ENCODE measurements at places on chromosomes 2 and 18.

GRCh38 chr2:100321866-100322820 is at the start of gene LONRF2:
Gene LONRF2 (minus strand): TSS chr2:100322501. CDS start chr2:100322093, 408 bp downstream.
- no peak for DNase-seq

DNA sequence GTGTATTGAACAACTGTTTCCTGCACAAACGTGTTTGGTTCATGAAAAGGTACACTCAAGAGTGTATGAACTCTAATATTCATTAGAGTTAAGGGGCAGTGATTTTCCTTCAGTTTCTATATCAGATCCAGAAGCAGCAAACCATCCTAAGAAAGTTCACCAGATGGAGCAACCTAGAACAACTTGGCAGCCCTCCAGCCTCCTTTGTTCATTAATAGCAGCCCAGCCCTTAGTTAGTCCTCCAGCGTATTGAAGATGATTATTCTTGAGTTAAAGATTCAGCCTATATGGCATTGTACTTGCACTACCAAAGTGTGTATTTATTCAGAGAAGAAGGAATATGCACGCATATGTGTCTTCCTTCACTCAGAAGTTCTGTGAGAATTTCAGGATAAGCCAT is 365.5 kb downstream of the SETBP1 start:
- no peak for DNase-seq

- no peak for DNase-seq
Measured at GRCh38 chr2:189179570-189179950, at the start of gene COL5A2. Gene COL5A2 (minus strand): TSS chr2:189179761. CDS start chr2:189179604, 157 bp downstream.

DNA sequence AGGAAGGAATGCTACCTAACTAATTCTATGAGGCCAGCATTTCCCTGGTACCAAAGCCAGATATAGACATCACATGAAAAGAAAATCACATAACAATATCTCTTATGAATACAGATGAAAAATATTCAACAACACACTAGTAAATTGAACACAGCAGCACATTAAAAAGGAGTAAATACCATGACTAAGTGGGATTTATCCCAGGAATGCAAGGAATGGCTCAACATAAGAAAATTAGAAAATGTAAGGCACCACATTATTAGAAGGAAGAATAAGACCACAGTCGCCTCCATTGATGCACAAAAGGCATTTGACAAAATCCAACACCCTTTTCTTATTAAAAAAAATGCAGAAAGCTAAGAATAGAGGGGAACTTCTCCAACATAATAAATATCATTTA is 133.9 kb downstream of the TTC32 start:
- DNase-seq, result no peak

DNA sequence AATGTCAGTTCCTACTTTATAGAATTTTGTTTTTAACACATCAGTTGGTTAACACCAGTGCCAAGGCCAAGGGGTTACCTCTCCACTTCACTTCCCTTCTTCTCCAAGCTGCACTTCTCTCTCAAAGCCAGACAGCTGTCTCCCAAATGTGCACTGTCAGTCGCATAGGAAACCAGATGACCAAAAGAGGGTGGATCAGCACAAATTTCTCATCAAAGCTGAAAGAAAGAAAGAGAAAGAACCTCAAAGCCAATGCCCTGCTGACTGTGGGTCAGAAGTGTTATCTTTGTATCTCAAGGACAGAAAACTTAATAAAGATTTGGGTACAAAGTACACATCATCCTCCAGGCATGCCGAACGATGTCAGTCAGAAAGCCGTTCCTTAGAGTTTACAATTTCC is 32.2 kb downstream of the SPATS2L start:
- DNase-seq, result no peak

- DNase-seq, result no peak
Measured at GRCh38 chr2:61733563-61733962, 120.3 kb downstream of the FAM161A start.

DNA sequence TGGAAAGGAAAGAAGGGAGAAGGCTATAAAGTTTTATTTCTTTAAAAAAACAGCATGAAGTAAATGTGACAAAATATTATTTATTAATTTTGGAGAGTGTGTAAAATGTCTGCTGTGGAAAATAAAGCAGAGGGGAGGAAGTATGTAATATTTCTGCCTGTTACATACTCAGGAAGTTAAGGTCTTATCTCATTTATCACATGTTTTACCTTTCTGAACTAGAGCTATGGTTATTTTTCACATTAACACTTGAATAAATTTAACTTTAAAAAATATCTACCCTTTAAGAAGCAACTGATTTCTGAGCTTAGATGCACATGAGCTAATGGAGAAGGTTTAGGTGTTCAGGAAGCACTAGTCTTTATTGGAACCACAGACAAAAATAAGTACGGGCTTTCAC is 148.3 kb downstream of the GRB14 start:
- no peak for DNase-seq

DNA sequence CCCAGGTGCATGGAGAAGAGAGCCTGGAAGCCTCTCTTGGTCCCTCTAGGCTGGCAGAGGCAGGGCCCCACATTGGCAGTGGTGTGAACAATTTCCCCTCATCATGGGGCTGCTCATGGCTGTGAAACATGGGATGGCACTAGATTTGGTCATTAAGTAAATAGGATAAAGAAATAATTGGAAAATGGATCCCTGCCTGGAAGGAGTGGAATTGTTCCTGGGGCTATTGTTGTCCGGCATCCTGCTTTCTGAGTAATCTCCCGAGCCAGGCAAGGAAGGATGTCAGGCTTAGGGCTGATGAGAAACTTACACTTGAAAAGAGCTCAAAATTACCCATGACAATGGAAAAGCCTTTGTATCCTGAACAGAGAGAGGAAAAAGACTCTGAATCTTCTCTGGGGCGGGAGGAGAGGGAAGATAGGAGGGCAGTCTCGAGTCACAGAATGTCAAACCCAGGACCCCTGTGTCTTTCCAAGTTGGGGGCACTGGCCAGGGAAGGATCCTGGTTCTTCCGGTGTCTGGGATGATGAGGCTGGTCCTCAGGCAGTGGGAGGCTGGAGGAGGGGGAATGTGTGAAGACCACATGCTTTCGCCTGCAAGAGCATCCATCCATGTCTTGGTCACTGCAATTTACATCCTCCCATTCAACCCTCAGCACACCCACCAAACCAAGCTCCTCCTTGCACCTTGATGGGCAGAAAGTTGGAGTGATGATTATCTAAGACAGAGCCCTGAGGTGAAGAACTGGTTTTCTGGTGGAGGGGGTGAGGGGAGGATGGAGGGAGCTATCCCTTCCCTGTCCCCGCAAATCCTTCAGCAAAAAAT is 27.1 kb upstream of the STEAP3 start:
- no peak for DNase-seq

- DNase-seq, result no peak
Measured at GRCh38 chr2:191190435-191190834, 39.6 kb upstream of the STAT4 start.

- no peak for DNase-seq
Measured at GRCh38 chr18:76715012-76715610, 107.2 kb upstream of the ZNF236 start.

DNA sequence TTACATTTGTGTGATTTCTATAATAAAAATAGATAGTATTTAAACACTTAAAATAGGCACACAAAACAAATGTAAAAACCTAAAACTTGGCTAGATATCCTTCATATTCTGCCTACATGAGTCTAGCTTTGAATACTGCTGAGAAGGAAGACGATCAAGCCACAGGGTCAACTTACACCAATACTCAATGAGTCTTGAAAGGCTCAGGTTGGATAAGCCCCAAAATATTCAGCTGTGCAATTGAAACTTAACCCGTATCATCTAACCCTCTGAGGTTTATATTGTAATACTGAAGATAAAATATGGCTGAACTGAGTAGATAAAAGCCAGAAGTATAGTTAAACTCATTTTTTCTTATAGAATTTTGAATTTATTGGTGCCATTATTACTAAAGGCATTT is 313.0 kb upstream of the NRXN1 start:
- no peak for DNase-seq

DNA sequence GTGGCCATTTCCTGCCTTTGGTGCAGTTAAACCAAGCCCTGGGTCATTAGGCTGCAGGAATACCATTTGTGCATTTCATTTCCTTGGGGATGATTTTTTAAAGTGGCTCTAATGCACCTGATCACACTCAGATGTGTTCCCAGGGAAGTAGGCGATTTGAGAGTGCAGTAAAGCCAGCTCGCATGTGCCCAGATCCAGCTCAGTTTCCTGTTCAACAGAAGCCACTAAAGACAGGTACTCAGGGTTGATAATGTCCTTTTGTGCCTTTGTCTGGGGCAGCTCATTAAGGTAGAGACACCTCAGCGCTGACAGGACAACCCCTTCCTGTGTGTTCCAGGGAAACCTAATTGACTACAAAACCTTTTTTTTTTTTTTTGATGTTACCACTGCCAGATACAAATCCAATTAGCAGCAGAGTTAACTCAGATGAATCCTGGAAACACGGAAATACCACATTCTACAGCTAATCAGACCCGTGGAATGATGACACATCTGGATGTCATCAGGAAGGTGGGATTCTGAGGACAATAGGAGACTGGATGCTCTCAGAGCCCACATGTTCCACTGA is 15.2 kb upstream of the CHRNA1 start:
- DNase-seq, result no peak

DNA sequence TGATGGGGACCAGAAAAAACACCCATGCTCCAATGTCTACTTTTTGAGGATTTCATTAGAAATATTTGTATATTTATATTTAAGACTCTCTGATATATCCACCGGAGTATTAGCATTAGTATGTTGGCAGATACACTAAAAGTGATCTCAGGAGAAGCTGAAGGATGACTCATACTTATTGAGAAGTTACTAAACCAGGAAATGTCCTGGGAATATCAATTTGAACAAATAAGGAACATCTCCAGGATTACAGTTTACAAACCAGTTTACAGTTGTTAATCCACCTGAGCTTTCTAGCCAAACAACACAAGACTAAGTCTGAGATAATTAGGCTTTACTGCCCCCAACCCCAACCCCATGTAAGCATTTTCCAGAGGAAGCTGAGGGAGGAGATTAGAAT is 16.1 kb upstream of the DPP4 start:
- no peak for DNase-seq

GRCh38 chr2:69017835-69018234 is 4.9 kb downstream of the ANTXR1 start:
- DNase-seq, result no peak

- DNase-seq, result no peak
Measured at GRCh38 chr2:3272761-3273160, 104.9 kb downstream of the EIPR1 start.

DNA sequence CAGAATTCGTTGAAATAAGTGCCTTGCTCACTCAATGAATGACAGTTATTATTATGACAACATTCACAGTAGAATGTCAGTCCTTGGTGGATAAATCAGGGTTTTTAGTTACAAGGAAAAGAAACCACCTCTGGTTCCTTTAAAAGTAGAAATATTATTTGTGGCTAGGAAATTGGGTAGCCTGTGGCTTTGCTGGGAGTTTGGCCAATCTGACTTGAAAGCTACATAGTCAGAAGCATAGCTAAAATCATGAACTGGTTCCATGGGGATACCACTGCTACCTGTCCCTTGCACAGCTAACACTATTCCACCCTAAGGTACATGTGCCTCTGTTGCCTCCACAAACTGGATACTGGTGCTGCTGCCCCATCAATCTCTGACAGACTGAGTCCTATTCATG is 12.8 kb upstream of the SMCHD1 start:
- DNase-seq, result no peak

DNA sequence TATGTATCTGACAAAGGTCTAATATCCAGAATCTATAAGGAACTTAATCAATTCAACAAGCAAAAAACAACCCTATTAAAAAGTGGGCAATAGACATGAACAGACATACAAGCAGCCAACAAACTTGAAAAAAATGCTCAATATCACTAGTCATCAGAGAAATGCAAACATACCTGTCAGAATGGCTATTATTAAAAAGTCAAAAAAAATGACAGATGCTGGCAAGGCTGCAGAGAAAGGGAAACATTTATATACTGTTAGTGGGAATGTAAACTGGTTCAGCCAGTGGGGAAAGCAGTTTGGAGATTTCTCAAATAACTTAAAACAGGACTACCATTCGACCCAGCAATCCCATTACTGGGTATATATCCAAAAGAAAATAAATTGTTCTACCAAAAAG is 21.6 kb downstream of the SESTD1 start:
- DNase-seq, result no peak

DNA sequence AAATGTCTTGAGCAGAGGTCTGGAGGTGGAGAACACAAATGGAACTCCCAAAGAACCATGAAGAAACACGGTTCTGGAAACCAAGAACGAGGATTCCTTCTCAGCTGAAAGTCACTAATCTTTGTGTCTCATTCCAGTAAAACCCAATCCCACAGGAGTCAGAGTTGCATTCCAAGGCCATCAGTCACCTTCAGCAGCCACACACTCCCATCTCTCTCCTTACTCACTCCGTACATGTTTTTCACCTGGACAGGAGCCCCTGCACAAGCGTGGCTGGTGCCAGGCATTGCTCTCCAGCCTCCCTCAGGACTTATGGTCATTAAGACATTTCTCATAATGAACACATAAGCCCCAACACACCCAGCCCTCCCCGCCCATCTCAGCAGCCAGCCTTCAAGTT is 175.4 kb upstream of the SIX2 start:
- DNase-seq, result no peak

DNA sequence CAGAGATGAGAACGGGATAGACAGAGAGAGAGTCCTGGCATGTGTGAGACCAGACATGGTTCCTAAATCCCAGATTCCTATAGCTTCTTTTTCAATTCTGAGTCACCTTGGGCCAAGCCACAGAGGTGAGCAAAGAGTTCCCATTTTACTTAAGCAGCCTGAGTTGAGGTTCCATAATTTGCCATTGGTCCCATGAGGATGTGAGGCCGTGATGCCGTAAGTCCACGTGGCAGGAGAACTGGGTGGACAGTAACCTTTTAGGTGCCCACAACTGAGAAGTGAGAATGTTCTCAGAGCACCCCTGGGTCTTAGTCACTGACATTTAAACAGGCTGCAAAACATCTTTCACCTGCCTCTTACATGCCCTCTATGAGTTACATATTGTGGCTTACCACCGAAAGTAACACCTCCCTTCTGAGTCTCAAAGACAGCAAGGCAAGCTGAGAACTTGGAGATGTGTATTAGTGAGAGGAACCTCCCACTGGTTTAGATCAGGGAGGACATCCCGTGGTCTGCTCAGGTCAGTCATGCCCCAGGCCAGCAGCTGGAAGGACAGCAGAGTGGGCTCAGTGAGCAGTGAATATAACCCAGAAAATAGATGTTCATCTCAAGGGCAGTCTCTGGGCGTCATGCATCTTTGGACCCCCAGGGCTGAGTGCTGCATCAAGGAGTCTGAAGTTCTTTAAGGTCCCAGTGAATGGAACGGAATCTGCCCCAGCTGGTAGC is 127.9 kb upstream of the LGALSL start:
- no peak for DNase-seq

GRCh38 chr18:45951016-45951714 is 16.0 kb downstream of the EPG5 start:
- peak; percentile 2 for DNase-seq

GRCh38 chr2:40421631-40422297 is 30.1 kb downstream of the SLC8A1 start:
- no peak for DNase-seq

All from AML-193 (cell line).